GM06990 (cell line): ENCODE measurements at places on chromosomes 11 and 22.

DNA sequence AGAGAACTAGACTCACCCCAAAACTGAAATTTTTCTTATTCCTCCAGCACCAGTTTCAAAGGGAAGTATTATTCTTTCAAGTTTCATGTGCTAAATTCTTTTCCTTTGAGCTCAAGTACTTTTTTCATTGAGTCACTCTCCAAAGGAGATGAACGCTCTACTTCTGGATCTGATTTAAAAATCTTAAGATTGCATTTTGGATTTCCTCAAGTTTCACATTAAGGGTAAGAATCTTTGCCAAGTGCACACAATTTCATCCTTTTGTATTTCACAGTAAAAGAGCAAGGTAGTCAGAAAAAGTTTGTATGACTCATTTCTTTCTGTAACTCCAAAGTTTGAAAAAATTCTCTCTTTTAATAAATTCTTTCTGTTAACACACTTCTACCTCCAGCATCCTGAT, 435.5 kb downstream of the RAB38 start:
- no peak for DNase-seq

DNA sequence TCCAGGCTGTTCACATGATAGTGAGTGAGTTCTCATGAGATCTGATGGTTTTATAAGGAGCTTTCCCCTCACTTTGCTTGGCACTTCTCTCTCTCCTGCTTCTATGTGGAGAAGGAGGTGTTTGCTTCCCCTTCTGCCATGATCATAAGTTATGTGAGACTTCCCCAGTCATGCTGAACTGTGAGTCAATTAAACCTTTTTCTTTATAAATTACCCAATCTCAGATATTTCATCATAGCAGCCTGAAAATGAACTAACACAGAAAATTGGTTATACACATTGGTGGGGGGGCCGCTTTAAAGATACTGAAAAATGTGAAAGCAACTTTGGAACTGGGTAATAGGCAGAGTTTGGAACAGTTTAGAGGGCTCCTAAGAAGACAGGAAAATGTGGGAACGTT, 741.1 kb upstream of the LUZP2 start:
- no peak for DNase-seq

DNA sequence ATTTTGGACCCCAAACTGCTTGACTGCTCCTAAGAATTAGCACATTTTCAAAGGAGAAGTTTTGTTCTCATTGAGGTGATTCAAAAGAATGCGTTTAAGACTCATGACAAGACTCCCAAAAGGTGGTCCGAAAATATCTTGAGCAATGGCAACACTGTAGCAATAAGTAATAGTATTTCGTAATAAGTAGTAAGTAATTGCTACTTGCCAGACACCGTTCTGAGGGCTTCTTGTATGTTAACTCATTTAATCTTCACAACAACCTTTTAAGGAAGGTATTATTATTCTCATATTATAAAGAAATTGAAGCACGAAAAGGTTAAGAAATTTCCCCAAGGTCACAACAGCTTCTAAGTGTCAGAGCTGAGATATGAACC, 184.0 kb upstream of the SORL1-AS1 start:
- DNase-seq, result no peak

DNA sequence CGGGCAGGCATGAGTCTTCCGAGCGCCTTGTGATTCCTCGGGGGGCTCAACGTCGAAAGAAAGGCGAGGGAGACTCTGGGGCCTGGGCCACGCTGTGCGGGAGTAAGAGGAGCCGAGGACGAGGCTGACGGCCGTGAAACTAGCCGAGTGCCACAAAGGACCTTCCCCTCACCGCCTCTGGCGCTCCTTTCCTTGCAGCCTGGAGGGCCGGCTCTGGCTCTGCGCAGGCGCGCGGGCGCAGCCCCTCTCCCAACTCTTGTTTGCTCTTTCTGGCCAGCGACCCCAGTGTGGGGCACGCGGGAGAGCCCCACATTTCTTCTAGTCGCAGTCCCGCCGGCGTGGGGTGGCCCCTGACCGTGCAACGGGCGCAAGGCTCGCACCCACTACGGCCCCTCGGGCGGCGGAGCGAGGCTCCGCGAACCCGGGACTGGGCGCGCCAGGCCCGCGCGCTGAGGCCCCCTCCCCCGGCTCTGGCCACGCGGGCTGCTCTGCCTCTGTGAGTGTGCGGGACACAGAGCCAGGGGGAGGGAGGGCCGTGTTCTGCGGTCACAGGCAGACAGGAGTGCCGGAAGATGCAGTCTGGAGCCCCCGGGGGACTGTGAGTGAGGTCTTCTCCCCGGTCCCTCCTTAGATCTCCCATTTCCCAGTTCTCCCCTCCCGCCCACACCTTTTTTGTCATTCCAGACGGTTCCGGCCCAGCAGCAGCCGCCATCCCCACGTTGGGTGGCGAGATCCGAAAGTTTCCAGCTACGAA, 1.0 kb upstream of the TOB2 start:
- DNase-seq, result peak; percentile 74

GRCh38 chr22:40705918-40706682, 26.8 kb downstream of the MCHR1 start:
- DNase-seq, result no peak
